ENCODE measurements at places on chromosomes 2 and 18.

- DNase-seq: peak; percentile 52
Observed at GRCh38 chr2:45728458-45728942, 77.0 kb downstream of the PRKCE start.

DNA sequence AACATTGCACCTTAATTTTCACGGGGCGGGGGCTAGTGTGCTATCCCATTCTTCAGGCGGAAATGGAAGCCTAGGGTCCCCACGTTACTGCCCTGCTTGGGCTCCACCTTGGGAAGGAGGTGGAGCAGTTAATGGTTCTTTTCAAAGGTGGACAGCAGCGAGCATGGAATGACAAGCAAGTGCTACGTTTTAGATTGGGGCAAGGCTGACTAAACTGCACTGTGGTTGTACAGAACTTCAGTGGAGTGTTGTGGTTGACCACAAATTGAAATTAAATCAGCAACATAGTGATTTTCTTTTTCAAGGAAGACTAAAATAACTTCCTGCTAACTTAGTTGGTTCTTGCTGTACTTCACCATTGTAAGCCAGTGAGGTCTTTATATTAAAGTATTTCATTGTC lies 47.0 kb downstream of the CHRNA1 start:
- DNase-seq: no peak

DNA sequence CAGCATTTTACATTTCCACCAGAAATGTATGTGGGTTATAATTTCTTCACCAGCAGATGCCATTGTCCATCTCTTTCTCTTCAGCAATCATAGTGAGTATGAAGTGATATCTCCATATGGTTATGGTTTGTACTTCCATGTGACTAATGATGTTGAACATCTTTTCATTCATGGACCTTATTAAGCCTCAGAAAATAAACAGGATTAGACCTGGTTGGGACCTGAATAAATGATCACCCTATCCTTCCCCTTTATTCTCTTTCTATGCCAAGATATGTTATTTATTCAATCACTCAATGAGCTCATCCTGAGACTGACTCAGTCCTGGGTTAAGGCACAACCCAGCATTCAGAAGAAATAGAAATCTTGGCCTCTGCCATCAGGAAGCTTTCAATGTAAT lies 86.6 kb downstream of the ANTXR1 start:
- DNase-seq: no peak

GRCh38 chr18:58593938-58594337 lies 35.0 kb downstream of the ALPK2 start:
- DNase-seq: no peak

- no peak for DNase-seq
Observed at GRCh38 chr2:22326250-22326649, 1058.7 kb upstream of the KLHL29 start.

- DNase-seq: no peak
Observed at GRCh38 chr18:51072586-51073313, 42.7 kb downstream of the SMAD4 start.

- no peak for DNase-seq
Observed at GRCh38 chr2:9165625-9166024, 41.0 kb upstream of the ASAP2 start.

DNA sequence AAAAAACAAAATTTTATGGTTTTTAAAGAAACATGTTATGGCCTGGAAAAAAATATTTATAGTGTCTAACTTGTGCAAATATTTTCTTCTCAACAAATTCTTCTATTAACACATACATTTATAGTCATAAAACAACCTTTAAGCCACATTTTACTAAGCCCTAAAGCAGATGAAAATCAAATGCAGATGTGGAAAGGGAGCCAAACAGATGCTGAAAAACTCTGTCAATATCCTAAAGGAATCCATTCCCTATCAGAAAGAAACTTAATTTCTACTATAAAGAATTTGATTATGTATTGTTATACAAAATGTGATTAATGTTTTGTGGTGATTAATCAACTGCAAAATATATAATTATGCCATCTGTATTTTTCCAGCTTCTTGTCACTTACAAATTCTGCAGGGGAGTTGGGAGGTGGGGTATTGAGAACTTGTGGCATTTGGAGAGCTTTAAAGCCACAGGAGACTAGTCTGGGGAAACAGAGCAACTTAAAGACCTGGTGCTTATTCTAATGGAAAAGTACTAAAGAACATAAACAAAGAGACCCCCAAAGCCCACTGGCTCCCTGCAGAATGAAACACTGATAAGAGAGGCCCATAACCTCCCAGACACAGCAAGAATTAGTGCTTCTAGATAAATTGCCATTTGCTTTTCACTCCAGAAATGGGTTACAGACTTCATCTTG lies 1721.0 kb upstream of the PIK3C3 start:
- DNase-seq: no peak

Data from GM12892 (cell line).